HepG2 (cell line): ENCODE measurements at places on chromosomes 6 and 20. TPM values are rescaled to one million over a fixed set of nuclear protein-coding genes. Genes with fewer than 3 reads are reported as not detected.

TRIM40 gene
- 0.13 TPM in 1 of 2 replicates, not detected in the other for total RNA-seq

NRSN1 gene
- total RNA-seq, result not detected in 2 replicates

PLEKHG1 gene
- 0.04 and 0.07 TPM in 2 replicates for total RNA-seq

MYBL2 gene
- total RNA-seq, result 66.2 and 76.9 TPM in 2 replicates

ALDH8A1 gene
- total RNA-seq, result 3.4 and 3.6 TPM in 2 replicates

STX16 gene
- 28.0 and 40.5 TPM in 2 replicates for total RNA-seq
